ENCODE measurements at places on chromosomes 7 and 10. TPM values are rescaled to one million over a fixed set of nuclear protein-coding genes. Genes with fewer than 3 reads are reported as not detected.

Gene ITIH2
- not detected for total RNA-seq

DNA sequence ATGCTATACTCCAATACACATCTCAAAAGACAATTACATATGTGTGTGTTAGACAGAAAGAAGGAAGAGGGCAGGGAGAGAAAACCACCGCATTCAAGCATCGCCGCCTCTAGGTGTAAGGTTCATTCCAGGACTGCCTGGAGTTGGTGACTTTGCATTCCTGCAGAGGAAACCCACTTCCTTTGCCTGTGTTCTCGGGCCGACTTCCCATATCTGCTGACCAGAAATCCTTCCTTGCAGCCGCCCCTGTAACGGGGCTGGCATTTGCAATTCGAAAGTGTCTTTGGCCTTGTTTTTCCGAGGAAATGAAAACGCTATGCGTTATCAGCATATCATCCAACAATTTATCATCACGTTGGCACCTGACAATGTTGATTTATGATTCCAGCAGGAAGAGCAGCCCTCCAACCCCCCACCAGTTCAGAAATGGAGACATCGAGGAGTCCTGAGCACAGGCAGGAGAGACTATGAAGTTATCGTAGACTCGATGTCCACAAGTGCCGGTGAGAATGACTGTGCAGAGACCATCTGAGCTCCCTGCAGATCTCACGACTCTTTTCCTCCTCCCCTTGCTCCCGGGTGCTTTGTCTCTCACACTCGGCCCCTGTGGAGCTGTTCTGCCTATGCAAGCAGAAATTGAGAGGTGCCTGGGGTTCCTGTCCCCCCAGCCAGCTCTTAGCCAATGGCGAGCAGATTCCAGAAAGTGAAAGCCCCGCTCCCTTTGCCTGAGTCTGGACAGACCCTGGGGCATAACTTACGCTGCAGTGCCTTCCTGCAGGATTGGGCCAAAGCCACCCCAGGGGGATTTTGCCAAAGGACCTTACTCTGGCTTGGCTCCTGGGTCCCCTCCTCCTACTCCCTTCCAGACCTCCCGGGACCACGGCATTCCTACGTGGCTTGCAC is 68.9 kb upstream of the FOXK1 start:
- DNase-seq = peak; percentile 20

- no peak for DNase-seq
Measured at GRCh38 chr10:78898341-78899097, 170.2 kb upstream of the ZMIZ1 start.

DNA sequence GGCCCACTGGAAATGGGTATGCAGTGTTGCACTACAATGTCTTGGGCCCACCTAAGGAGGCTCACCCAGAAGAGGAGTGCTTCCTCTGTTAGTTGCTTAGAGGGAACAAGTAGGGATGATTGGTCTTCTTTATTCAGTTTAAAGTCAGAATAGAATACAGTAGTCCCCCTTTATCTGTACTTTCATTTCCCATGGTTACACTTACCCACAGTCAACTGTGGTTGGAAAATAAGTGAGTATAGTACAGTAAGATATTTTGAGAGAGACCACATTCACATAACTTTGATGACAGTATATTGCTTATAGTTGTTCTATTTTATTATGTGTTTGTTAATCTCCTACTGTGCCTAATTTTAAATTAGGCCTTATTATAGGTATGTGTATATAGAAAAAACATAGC is 151.4 kb downstream of the COL28A1 start:
- no peak for DNase-seq

DNA sequence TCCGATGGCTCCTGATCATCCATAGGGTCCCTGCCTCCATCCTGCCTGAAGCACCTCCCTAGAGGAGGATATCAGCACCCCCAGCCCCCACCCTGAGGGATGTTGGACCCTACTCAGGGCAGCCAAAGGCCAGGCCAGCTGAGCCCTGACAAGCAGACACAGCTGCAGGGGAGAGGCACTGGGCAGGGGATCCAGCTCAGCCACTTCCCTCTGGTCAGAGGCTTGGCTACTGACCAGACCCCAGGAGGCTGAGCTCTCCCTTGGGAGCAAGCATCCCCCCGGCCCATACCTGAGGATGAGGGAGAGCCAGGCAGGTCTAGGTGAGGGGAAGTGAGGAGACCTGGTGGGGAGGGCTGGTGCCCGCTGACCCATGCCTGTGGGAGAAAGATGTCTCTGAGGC is 6.6 kb downstream of the LDB3 start:
- DNase-seq = no peak

- no peak for DNase-seq
Measured at GRCh38 chr10:15169555-15170401, 1.3 kb upstream of the NMT2 start.

DNA sequence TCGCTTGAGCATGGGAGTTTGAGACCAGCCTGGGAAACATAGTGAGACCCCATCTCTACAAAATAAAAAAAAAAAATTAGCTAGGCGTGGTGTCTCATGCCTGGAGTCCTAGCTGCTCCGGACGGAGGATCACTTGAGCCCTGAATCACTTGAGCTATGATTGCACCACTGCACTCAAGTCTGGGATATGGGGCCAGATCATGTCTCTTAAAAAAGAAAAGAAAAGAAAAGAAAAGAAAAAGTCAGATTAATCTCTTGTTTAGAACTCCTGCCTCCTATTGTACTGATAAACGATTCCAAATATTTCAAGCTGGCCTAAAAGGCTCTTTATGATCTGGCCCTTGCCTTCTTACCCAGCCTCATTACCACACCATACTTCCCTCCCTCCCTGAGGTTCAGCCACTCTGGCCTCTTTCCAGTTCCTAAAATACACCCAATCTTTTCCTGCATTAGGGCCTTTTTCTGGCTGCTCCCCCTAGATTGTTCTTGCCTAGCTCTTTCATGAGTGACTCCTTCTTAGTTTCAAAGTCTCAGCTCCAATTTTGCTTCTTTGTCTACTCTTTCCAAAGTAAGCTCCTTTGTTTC is 41.7 kb downstream of the VCL start:
- DNase-seq = no peak

- no peak for DNase-seq
Measured at GRCh38 chr10:124663766-124664360, 80.3 kb downstream of the FAM53B start.

DNA sequence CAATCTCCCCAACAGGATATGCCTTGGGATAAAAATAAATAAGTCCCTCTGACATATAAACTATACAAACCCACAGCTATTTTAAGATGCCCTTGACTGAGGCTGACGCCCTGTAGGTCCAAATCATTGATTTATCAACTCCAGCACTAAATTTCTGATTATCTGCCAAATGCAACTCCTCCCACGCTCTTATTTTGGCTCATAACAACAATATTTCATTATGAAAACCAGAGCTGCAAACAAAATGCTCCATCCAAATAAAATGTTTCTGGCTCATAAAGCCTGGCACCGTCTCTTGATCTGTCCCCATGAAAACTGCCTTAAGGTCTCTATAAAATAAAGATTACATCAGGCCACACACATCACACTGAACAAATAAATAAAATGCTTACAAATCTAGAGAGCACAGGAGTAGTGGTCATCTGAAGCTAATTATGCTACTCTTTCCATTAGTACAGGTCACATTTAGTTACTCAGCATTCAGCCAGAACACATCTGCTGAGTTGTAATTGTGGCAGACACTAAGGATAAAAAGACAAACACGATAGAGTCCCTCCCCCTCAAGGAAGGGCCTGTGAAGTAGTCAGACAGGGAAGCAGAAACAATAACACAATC is 28.8 kb downstream of the CACUL1 start:
- DNase-seq = no peak

Gene SAMD9
- 9.9 TPM for total RNA-seq

GRCh38 chr10:69826789-69827554 is 25.3 kb downstream of the COL13A1 start:
- DNase-seq = no peak

Gene LIPF
- not detected for total RNA-seq

- no peak for DNase-seq
Measured at GRCh38 chr10:3980660-3981059, 195.7 kb upstream of the KLF6 start.

Data from mammary epithelial cell (primary cell).